ENCODE measurements at places on chromosomes 16 and 17. TPM values are rescaled to one million over a fixed set of nuclear protein-coding genes. Genes with fewer than 3 reads are reported as not detected.

Gene EPX
- not detected for total RNA-seq

Gene DPEP1
- not detected for total RNA-seq

Gene MYH11
- total RNA-seq: 21.6 TPM

Gene RNF222
- 10.8 TPM for total RNA-seq

Gene CRHR1
- total RNA-seq: 0.40 TPM

Gene SLC2A4
- total RNA-seq: 0.68 TPM

Gene LPCAT2
- total RNA-seq: 9.8 TPM

Gene MYOCD
- 1.3 TPM for total RNA-seq

Gene USB1
- total RNA-seq: 26.3 TPM

Gene CD300LB
- not detected for total RNA-seq

Gene CA10
- not detected for total RNA-seq

Gene CES5A
- not detected for total RNA-seq

Gene HSD17B1
- 15.7 TPM for total RNA-seq

Gene SCNN1B
- total RNA-seq: 68.1 TPM

Gene TNFRSF13B
- 0.28 TPM for total RNA-seq

Gene ASPA
- 0.56 TPM for total RNA-seq

Gene MYL11
- total RNA-seq: 2.2 TPM

Gene DCXR
- total RNA-seq: 138 TPM

Gene ATXN7L3
- total RNA-seq: 61.6 TPM

Gene RASL10B
- total RNA-seq: 0.32 TPM

Gene CDH13
- 8.4 TPM for total RNA-seq

Gene CD300H
- not detected for total RNA-seq

Gene CA4
- 0.36 TPM for total RNA-seq

Gene PRDM7
- total RNA-seq: not detected

Measured in esophagus mucosa (tissue), 1 donor.